ENCODE measurements at places on chromosomes 11 and 22. TPM values are rescaled to one million over a fixed set of nuclear protein-coding genes. Genes with fewer than 3 reads are reported as not detected.

GRCh38 chr11:123072332-123072761 is 10.4 kb upstream of the HSPA8 start:
- no peaks in the 10 kb centered on the region for H3K27me3 ChIP-seq
- H3K4me3 ChIP-seq: no peak overlapping the region
- peaks cover 48% of the 10 kb centered on the region for H3K4me1 ChIP-seq
- H3K27ac ChIP-seq: peak overlapping the region; percentile 13

Gene RPS6KA4
- 28.8 TPM for total RNA-seq

- DNase-seq: no peak
- peaks cover 31% of the 10 kb centered on the region for H3K36me3 ChIP-seq
- H3K27me3 ChIP-seq: no peaks in the 10 kb centered on the region
- H3K27ac ChIP-seq: no peak overlapping the region
- H3K4me3 ChIP-seq: peak overlapping the region; percentile 53
- H3K4me1 ChIP-seq: peaks cover 46% of the 10 kb centered on the region
Observed at GRCh38 chr22:23837911-23838680, 710 bp downstream of the DERL3 start.

Gene MPPED1
- total RNA-seq: not detected

- DNase-seq: no peak
- H3K27me3 ChIP-seq: no peaks in the 10 kb centered on the region
- H3K36me3 ChIP-seq: peaks cover 14% of the 10 kb centered on the region
- no peak overlapping the region for H3K27ac ChIP-seq
- H3K4me1 ChIP-seq: no peaks in the 10 kb centered on the region
Observed at GRCh38 chr11:121513807-121514206, 61.0 kb upstream of the SORL1-AS1 start.

Data from esophagus muscularis mucosa (tissue), 4 donors.